LoVo (cell line): ENCODE measurements at places on chromosomes 13 and 19.
A peak's percentile ranks its signal among the peaks of the same experiment; 100 is the strongest.

- no peak for DNase-seq
Measured at GRCh38 chr19:55705972-55706371, 30.9 kb downstream of the EPN1 start.

GRCh38 chr19:48819366-48819816 is 8.6 kb upstream of the BCAT2 start:
- peak; percentile 80 for DNase-seq

GRCh38 chr19:49119411-49120324 is at the start of gene PPFIA3:
PPFIA3 (plus strand) TSS chr19:49119544; CDS start chr19:49127874, 8,330 bp downstream.
- DNase-seq, result peak; percentile 31

- no peak for DNase-seq
Measured at GRCh38 chr13:74062933-74063332, 71.3 kb downstream of the KLF12 start.

DNA sequence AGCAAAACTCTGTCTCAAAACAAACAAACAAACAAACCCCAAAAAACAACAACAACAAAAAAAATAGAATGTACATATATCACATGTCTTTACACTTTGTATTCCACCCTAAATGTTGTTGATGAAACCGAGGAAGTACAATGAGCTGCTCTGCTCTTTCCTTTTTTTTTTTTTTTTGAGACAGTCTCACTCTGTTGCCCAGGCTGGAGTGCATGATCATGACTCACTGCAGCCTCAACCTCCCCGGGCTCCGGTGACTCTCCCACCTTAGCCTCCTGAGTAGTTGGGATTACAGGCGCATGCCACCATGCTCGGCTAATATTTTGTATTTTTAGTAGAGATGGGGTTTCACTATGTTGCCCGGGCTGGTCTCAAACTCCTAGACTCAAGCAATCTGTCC is 30.6 kb upstream of the LRP3 start:
- DNase-seq, result no peak
